Pancreas (tissue), 10 donors: ENCODE measurements at places on chromosomes 1 and 21.
A peak's percentile ranks its signal among the peaks of the same experiment; 100 is the strongest.

- no peak for DNase-seq
Measured at GRCh38 chr1:66527686-66528085, 6.3 kb upstream of the SGIP1 start.

GRCh38 chr1:185311589-185312225, 5.3 kb downstream of the IVNS1ABP start:
- no peak for DNase-seq

- peak; percentile 15 for DNase-seq
Measured at GRCh38 chr1:169193191-169193850, 86.8 kb downstream of the ATP1B1 start.

GRCh38 chr1:232417636-232418248, 212.2 kb downstream of the SIPA1L2 start:
- no peak for DNase-seq

DNA sequence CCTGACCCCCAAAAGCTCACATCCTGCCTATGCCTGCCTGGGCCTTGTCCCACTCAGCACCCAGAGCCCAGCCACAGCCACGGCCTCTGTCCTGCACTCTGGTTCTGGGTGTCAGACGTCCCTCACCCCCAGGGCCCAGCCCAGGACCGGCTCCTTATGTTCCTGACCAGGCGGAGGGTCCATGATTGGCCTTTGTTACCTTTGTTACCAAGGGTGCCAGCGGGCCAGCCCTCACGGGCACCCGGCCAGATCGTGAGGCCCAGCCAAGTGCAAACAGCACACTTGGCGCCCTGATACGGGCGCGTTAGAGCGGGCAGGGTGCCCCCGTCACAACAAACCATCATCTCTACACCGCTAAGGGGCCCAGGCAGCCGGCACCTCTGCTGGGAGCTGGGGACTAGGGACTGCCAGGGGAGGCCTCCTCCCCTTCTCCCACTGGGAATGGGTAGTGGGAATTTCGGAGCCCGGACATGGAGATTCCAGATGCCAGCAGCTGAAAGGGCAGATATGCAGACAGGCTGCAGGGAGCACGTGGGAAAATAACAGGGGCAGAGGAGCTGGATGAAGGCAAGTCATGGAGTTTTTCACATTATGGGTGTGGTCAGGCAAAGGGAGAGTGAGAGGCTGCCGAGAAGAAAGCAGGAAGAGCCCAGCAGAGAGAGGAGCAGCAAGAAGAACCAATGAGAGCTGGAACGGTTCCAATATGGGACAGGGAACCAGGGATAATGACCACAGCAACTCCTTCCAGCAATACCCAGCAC, 22.1 kb downstream of the HSPG2 start:
- DNase-seq: peak; percentile 91

- no peak for DNase-seq
Measured at GRCh38 chr1:10105484-10105883, 72.7 kb downstream of the UBE4B start.

DNA sequence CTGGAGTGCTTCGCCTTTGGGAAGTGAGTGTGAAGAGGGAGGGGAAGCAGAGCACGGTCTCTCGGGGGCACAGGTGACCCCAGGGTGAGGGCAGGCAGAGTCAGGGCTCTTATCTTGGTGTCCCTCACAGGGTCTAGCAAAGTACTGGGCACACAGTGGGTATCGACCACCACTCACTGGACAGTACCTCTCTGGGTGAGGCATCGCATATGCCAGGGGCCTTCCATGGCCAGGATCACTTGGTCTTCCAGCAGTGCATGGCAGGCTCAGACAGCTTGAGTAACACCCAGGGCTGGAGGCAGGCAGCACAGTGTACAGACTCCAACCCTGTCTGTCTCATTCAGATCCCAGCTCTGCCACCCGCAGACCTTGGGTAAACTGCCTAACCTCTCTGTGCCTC, 16.6 kb downstream of the CNTN2 start:
- DNase-seq: no peak

DNA sequence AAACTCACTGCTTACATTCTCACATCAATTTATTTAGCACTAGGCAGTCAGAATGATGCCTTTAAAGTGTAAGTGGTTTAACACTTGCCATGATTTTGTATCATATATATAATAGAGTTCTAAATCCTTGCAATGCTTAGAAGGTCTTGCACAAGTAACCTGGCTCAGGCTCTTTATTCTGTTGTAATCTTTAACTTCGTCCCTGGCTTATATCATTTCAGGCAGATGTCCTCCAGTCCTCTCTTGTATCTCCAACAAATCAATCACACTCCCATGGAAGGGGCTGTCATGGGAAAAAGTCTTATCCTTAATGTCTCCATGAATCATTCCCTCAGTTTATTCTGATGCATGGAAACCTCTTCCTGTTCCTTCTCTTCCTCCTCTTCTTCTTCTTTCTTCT, 841.6 kb upstream of the B3GALT2 start:
- no peak for DNase-seq

- DNase-seq: no peak
Measured at GRCh38 chr1:64121766-64122385, 81.5 kb upstream of the UBE2U start.

DNA sequence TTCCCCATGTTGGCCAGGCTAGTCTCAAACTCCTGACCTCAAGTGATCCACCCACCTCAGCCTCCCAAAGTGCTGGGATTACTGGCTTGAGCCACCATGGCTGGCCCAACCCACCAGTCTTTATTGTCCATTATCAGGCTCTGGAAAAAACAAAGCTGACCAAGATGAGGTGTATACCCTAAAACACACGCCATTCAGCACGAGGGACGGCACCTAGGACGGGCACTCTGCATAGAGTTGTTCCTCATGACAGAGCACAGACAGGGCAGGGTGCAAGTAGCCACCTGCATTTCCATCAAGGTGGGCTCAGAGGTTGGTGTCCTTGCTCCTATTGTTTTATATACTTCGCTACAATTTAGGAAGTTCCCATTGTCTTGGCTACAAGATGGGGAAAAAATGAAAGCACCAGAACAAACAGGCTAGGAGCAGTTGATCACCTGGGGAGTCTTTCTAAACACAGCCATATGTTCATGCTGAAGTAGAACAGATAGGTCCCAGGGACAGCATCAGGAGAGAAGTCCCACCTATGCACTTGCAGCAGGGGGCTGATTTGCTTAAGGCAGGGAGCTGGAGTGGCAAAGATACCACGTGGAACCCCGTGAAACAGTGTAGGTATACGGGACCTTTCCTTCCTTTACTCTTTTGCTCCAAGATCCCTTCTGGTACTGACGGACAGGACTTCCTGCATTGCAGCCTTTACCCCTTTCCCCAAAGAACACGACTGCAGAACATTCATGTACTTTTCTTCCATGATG, 4.5 kb downstream of the KRTCAP2 start:
- no peak for DNase-seq
